ENCODE measurements at places on chromosomes 11 and 22. TPM values are rescaled to one million over a fixed set of nuclear protein-coding genes. Genes with fewer than 3 reads are reported as not detected.

DNA sequence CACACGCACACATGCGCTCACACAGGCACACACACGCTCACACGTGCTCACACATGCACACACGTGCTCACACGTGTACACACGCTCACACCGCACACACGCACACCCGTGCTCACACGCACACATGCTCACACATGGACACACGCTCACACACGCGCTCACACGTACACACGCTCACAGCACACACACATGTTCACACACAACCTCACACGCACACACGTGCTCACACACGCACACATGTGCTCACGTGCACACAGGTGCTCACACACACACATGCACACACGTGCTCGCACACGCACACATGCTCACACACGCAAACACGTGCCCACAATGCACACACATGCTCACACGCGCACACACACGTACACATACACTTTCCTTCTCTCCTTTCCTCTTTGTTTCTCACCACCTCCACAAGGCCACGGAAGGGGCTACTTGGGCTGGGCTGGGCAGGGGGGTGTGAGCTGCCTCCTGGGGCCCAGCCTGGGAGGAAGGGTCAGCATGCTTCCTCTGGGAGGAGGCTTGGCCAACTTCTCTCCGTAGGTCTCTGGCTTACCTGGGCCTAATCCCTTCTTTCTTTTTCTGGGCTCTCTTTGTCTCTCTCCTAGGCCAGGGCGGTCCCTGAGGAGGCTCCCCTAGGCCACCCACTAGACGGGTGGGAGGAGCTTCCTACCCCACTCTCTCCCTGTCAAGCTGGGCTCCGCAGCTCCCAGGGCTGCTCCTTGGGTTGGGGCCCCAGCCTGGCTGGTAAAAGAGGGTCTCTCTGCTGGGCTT, 34.5 kb upstream of the PARVG start:
- no peak for DNase-seq

DNA sequence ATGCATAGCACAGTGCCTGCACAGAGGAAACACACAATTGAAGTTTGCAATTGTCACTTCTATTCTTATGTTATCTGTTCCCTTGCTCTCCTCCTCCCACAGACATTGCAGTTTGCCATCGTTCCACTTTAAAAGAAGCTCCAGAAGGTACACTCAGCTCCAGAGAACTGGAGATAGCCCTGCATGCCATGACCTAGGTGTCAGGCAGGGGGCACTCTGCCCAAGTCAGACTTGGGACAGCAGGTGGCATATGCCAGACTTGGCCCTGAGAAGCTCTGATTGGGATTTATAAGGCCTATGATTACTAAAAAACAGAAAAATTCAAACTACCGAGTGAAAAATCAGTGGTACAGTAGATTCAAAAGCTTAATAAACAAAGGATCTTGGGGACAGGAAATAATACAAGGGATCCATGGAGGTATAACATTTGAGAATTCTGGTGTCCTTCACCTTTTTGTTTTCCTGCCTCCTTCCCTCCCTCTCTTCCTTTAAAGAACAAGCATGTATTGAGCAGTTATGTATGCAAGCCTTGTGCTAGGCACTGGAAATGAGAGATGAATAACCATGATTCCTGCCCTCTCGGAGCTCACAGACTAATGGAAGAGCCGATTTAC, 40.0 kb downstream of the TENM4 start:
- no peak for DNase-seq

DNA sequence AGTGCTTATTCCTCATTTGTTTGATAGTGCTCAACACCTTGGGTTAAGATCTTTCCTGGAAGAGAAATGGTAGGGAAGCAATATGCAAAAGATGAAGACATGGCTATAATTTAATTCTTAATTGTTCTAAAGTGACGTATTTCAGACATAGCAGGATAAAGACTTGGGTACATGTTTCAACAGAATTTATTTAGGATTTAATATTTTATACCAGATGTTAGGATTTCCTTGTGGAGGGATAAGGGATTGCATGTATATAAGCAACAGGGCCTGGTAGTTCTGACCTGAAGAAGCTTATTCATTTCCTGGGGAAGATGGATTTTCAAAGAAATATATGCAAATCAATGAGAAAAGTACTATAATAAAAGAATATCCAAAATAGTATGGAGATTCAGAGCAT, 163.8 kb downstream of the FAT3 start:
- DNase-seq: no peak

GRCh38 chr11:5931061-5931460, 11.0 kb upstream of the OR56A3 start:
- no peak for DNase-seq

Gene RAB3IL1
- 0.31 TPM for polyA plus RNA-seq

- DNase-seq: no peak
Observed at GRCh38 chr11:119403021-119403420, 20.0 kb downstream of the THY1 start.

Data from keratinocyte (primary cell).